T-helper 22 cell (primary cell): ENCODE measurements at places on chromosomes 13 and 19.

- peak; percentile 40 for DNase-seq
Measured at GRCh38 chr19:16247353-16248182, 49.9 kb downstream of the AP1M1 start.

- DNase-seq: no peak
Measured at GRCh38 chr19:7907122-7907521, 3.4 kb downstream of the MAP2K7 start.

DNA sequence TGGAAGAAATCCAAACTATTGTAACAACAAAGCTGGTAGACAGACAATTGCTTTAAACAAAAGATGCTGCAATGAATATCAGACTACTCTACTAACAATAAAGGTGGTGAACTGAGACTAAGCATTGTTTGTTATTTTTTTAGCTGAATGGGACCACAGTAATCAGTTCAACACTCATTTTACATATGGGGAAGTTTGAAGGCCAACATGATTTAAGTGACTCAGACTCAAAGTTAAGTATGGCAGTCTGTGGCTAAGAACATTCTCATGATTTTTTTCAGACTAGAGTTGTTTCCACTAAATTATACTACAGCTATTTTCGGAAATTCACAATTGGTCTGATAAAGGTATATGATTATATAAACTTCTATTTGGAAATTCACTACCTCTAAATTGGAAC is 10.4 kb downstream of the EXOSC8 start:
- no peak for DNase-seq

DNA sequence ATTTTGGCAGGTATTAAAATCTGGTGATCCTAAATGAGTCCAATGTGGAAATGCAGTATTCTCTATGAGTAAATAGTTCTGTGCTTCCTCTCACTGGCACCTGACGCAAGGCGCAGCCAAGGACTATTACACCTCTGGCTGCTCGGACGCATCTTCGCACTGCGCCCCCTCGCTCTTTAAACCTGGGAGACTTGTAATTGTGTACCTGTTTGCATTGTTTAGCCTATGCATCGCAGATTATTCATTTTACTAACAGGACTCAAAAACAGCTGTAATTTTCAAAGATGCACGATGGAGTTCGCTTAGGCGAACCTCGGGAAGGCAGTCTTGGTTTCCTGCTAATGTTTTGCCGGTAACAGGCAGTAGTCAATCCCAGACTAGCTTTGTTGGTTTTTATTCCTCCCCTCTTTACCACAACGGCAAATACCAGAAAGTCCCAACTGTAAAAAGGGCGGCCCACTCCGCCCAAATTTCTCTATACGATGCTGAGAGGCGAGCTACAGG is 113.2 kb downstream of the KCNRG start:
- no peak for DNase-seq

DNA sequence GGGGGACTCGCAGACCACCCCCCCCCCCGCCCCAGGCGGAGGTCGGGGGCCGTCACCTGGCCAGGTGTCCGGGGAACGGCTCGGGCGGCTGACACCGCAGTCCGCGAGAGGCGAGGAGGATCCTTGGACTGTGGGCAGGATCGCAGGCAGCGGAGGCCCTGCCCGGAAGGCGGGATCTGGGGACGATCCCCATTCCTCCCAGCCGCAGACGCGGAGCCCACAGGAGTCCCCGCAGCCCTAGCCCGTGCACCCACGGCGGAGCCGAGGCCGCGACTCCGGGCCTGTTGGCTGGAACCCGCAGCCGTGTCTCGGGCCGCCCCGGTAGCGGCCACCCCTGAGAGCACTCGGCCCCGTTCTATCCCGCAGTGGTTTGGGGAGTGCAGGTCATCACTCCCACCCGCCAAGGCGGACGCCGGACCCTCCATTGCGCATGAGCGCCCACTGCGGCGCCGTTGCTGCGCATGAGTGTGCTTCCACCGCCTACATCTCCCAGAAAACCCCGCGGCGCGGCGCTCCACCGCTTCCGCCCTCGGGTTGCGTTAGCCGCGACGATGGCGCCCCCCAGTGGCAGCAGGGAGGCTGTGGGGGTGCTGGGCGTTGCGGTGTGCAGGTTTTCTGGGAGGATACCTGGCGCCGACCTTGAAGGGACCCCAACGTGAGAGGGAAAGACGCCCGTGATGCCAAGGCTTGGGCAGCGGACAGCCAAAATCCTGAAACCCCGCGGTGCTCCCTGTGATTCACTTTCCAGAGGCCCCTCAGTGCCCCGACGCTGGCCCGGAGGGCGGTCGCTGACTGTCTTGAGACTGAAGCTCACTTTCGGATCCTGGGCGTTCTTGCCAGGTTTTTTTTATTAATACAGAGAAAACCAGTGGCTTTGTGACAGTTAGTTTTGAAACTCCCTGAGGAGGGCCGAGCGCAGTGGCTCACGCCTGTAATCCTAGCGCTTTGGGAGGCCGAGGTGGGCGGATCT is 4.4 kb upstream of the ZNF329 start:
- DNase-seq: peak; percentile 85
